ENCODE measurements at places on chromosomes 12 and 14.

- DNase-seq = no peak
Measured at GRCh38 chr12:98399532-98399931, 115.9 kb upstream of the TMPO start.

- DNase-seq = peak; percentile 66
Measured at GRCh38 chr12:132319359-132319950, 9.9 kb downstream of the GALNT9 start.

DNA sequence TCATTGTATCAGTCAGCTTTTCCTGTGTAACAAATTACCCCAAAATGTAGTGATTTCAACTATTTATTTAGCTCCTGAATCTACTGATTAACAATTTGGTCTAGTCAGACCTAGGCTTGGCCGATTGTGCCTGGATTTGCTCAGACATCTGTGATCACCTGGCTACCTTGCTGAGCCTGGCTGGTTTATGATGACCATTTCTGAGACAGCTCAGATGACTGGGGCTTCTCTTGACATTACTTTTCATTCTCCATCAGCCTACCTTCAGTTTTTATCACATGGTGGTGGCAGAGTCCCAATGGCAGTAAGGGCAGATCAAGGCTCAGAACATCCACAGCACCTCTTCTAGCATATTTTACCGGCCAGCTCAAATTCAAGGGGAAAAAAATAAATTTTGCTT lies 286.3 kb downstream of the BTG1 start:
- DNase-seq = no peak

- DNase-seq = no peak
Measured at GRCh38 chr12:91913124-91913523, 232.5 kb downstream of the BTG1 start.

GRCh38 chr12:40947797-40948196 lies 240.3 kb upstream of the PDZRN4 start:
- no peak for DNase-seq

DNA sequence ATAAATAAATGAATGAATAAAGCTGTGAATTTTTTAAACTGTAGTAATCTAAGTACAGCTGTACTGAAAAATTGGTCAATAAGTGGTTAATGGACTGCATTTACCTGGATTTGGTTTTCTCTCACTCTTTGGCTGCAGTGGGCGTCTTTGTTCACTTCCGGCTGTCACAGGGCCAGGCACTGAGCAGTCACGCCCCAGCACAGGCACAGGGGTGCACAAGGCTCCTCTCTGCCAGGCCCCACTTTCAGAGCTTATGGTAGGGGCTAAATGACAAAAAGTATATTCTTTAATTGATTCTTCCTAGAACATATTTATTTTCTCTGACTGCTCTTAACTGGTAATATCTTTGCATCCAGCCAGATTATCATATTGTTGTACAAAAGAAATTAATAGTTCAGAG lies 70.6 kb upstream of the DYNC1H1 start:
- no peak for DNase-seq

DNA sequence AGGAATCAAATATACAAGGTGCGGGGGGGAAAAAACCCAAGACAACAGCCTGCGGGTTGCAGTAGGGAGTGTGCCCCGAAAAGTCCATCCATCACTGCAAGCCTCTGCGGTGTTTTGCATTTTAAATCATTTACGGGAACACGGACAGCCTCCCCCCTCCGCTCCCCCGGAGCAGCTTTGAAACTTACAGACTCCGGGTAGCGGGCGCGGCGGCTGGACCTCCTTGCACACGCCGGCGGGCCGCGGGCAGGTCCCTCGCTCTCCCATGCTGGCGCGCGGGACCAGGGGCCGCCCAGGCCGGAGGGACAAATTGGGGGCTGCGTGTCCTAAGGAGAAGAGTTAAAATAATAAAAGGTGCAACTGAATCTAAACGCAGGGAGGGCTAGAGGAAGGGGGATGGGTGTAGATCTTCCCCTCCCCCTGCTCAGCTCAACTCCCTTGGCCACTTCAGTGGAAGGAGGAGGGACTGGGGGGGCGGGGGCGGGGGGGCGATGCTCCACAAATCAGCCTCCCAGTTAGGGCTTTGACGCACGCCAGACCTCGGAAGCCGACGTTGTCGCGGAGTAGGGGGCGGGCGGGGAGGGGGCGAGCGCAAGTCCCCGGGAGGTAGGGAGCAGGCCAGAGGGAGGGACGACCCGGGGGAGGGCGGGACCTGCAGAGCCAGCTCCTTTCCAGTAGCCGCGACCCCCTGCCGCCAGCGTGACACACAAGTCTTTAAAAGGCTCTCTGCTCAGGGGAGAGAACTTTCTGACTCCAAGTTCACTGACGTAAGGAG lies at the start of gene KCNJ8:
Gene KCNJ8, minus strand, starts transcription at position 349 of the 775 bp plus-strand sequence. CDS start 1,090 bp downstream, outside the sequence.
- peak; percentile 90 for DNase-seq

GRCh38 chr12:54004063-54004840 lies 4.3 kb downstream of the HOXC9 start:
- no peak for DNase-seq

GRCh38 chr12:6317693-6318439 lies 7.4 kb downstream of the PLEKHG6 start:
- no peak for DNase-seq

DNA sequence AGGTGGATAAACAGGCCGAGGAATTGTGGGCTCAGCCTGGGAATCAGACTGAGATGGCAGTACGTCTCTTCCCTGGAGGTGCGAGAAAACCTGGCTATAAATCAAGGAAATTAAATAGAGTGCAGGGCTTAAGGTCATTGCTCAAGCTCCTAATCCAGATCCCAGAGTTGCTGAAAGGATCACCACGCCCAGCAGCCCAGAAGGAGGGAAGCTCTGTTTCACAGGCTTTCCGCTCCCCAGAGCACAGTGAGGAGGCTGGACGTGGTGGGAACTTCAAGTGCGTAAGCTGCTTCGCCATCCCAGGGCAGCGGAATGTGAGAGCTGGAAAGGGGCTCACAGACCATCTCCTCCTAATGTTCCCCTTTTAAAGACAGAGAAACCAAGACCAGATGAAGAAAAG lies 651.6 kb upstream of the TBX3 start:
- no peak for DNase-seq

DNA sequence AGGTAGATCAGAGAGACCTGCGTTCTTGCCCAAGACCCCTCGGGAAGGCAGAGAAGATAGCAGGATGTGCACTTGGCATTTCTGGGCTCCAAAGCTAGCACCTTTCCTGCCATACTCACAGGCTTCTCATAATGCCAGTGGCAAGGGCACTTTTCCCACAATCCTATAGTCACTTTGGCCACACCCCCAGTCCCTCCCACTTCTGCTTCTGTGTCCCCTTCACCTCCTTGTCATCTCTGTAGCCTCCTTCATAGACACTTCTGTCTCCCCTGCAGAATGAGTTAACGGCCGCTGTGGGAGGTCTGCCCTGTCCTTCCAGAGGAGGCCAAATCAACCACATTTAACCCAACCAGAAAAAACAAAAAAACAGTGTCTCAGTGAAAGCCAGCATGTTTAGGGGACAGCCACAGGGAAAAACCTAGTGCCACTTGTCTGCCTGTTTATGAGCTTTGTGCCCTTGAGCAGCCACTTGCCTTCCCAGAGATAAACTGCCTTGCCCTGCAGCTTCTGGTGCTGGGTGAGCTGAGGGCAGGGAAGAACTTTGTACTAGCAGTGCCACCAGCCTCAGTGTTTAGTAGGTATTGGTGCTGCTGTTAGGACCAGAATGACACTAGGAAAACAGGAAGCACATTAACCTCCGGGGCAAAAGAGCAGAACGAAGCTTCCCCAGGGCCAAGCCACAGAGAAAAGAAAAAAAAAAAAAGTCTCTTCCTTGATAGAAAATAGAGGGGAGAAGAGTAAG lies 193.0 kb upstream of the PWP1 start:
- no peak for DNase-seq

DNA sequence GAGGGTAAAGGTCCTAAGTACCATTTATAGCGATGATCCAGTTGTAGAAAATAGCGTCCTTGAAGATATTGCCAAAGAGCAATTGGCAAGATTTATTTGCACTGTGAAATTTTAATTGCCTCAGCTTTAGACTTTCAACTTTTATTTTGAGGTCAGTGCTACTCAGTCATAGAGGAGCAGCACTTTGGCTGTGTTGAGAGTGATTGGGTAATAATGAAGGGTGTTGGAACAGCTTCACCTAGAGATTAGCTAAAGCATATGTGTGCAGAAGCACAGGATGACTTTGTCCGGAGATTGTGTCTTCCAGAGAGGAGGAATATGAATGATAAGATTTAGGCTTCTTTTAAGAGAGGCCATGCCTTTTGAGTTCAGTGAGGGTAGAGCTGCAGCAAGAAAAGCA lies 164.8 kb downstream of the NPAS3 start:
- DNase-seq = no peak

GRCh38 chr12:94172031-94172430 lies 23.7 kb downstream of the PLXNC1 start:
- no peak for DNase-seq

DNA sequence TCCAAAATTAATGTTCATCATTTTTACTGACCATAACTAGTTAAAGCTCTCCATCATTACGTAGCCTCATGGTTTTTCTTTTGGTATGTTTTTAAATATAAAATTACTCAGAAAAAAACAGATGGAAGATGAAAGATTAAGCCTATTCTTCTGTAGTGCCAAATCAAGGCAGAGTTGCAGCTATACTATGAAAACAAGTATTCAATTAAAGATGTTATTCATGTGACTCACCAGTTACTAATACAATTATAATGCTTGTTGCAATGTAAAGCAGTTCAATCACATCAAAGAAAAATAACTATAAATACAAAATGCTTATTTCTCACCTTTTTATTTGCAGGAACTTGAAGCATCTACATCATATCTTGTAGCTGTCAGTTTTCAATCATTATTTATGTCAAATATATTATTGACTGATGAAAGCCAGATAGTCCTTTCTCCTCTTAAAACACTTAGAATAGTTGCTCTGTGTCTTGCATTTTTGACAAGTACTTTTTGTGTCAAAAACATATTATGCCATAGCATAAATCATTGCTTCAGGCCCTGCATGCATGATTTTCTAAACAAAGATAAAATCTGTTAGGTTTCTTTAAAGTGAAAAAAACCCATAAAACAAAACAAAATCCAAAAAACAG lies 36.0 kb upstream of the TRHDE start:
- no peak for DNase-seq

DNA sequence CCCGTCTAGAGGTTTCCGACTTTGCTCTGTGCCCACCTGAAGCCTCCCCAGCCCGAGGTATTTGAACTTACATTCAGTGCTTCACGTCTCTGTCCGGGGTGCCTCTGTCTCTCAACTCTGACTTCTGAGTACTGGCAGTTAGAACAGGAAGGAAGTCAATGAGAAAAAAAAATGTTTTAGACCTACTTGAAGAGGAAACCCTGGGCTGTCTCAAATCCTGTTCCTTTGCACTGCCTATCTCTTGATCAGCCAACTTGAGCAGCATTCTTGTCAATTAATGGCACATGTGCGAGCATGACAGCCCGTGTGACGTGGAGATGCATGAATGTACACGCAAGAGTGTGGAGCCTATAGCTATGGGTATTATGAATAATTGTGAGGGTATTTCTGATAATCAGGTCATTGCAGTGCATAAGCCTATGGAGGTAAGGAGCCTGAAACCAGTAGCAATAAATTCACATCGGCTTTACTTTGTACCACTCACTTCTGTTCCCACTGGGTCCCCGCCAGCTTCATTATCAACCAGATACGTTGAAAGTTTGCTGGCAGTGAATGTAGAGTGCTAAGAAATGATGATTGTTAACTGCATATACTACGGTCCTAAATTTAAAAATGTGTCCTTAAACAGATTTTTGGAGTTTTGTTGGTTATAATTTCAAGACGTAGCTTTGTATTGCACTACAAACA lies at the start of gene ARHGDIB:
Gene ARHGDIB, minus strand, starts transcription at position 136 of the 687 bp plus-strand sequence. CDS start 10,889 bp downstream, outside the sequence.
- DNase-seq = no peak

- DNase-seq = no peak
Measured at GRCh38 chr12:76508128-76508980, 51.2 kb downstream of the OSBPL8 start.

GRCh38 chr14:29925101-29925722 lies 2.4 kb downstream of the PRKD1 start:
- DNase-seq = no peak

DNA sequence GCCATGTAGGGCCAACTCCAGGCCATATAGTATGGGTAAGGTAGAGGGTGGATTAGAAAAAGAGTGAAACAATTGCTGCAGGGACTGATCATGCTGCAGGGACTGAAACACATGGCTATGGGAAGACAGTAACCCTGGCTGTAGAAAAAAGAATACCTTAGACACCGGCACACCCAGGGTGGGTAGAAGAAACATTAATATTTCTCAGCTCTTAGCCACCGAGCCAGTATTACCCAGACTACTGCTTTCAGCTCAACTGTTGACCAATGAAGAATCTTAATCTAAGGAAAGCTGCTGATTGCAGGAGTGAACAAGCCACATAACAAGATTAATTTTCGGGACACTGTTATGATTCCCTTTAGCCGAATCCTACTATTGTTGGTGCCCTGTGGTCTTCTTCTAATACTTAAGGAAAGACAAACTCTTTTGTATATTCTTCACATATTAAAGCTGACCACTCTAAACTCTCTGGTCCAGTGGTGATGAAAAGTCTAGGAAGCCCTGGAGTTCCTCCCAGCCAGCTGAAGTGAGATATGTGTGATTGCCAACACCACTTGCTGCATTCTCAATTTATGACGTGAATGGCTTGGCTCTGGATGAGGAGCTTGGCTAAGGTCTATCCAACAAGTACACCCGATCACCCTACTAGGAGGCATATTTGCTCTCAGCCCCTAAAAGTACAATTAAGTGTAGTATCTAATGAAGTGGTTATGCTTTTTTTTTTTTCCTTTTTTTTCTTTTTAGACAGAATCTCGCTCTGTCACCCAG lies 69.2 kb downstream of the NOVA1 start:
- DNase-seq = no peak

- no peak for DNase-seq
Measured at GRCh38 chr12:7497661-7498060, 5.9 kb downstream of the CD163 start.

DNA sequence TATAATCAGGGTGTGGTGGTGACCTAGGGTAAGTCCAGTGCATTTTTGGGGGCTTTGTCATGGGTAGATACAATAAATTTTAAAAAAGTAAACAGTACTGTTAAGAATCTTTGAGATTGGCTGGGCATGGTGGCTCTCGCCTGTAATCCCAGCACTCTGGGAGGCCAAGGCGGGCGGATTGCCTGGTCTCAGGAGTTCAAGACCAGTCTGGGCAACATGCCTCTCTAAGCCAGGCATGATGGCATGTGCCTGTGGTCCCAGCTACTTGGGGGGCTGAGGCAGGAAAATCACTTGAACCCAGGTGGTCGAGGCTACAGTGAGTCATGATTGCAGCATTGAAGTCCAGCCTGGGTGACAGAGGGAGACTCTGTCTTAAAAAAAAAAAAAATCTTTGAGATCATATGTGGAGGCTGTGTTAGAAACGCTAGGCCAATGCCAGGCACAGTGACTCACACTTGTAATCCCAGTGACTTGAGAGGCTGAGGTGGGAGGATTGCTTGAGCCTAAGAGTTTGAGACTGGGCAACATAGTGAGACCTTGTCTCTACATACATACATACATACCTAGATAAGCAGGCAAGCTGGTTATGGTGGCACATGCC lies 67.7 kb downstream of the PRKCH start:
- DNase-seq = no peak

GRCh38 chr14:44804391-44804790 lies 157.4 kb downstream of the KLHL28 start:
- no peak for DNase-seq

- no peak for DNase-seq
Measured at GRCh38 chr12:119446459-119446858, 111.9 kb downstream of the CCDC60 start.

GRCh38 chr14:52244328-52244727 lies 23.2 kb upstream of the PTGDR start:
- DNase-seq = no peak

GRCh38 chr12:111045941-111046340 lies 125.6 kb upstream of the MYL2 start:
- DNase-seq = no peak
